Naive thymus-derived CD8-positive, alpha-beta T cell (primary cell): ENCODE measurements at places on chromosomes 5 and 9. TPM values are rescaled to one million over a fixed set of nuclear protein-coding genes. Genes with fewer than 3 reads are reported as not detected.

BTNL9 gene
- total RNA-seq = 0.25 TPM

ARSI gene
- not detected for total RNA-seq

DNA sequence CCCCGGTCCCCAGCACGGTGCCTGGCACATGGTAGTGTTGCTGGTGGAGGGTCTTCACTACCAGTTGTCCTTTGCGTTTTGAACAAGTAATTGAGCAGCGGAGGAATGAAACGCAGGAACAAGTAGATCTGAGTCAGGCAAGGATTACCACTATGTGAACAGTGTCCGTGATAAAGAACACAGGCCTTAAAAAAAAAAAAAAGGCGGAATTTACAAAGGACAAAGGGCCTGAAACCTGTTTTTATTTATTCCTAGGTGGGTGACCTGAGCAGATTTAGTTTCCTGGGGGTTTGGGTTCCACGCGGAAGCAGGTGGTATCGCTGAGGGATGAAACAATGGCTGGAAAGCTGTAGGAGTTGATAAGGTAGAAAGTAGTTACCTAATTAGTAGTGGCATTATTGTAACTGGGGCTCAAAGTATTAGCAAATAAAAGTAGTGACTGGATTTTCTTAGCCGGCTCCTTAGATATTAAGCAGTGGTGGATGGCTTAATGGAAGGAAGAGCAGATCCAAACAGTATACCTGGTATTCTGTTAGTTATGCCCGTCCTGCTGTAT lies 1.1 kb downstream of the RUSC2 start:
- H3K4me1 ChIP-seq = peaks cover 25% of the 10 kb centered on the region
- no peaks in the 10 kb centered on the region for H3K36me3 ChIP-seq
- peaks cover 5% of the 10 kb centered on the region for H3K27me3 ChIP-seq

DNA sequence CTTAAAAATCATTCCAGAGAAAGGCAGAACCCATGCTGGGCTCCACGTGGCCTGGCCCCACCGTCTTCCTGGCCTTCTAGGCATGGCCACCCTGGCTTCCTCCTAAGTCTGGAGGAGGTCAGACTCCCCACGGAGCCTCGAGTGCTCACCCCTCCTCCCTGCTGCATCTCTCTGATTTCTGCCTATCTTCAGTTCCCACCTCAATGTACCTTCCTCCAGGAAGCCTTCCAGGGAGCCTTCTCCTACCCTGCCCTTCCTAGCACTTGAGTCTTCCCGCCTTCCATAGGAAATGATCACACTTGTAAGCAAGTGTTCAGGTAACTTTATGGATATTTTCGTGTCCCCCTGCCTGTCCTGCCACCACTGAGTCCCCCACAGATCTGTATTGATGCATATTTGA lies 92.0 kb downstream of the MVB12B start:
- no peak overlapping the region for H3K4me3 ChIP-seq
- H3K27ac ChIP-seq = no peak overlapping the region
- peaks cover 9% of the 10 kb centered on the region for H3K36me3 ChIP-seq
- no peaks in the 10 kb centered on the region for H3K27me3 ChIP-seq
- no peak for DNase-seq
